ENCODE measurements at places on chromosomes 12 and 14. TPM values are rescaled to one million over a fixed set of nuclear protein-coding genes. Genes with fewer than 3 reads are reported as not detected.
A peak's percentile ranks its signal among the peaks of the same experiment; 100 is the strongest.

DNA sequence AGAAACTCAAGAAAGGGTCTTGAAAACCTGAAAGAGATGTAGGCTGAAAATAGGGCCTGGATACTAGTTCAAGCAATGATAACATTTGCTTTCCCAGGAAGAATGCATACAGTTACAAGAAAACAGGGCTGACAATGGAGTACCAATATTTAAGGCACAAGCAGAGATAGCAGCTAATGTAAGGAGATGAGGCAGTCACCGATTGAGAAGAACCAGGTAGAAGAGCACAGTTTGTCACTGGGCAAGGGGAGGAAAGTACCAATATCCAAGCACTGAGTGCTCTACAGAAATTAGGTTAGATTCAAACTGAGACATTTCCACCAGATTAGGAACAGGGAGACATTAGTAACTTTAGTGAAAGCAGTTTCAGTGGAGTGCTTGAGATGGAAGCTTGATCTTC is 19.9 kb downstream of the RPS6KA5 start:
- no peak overlapping the region for H3K4me3 ChIP-seq
- no peak overlapping the region for H3K27ac ChIP-seq
- peaks cover 16% of the 10 kb centered on the region for H3K4me1 ChIP-seq
- no peaks in the 10 kb centered on the region for H3K27me3 ChIP-seq
- DNase-seq = no peak

The LYZ gene
- 21.1 TPM for polyA plus RNA-seq

DNA sequence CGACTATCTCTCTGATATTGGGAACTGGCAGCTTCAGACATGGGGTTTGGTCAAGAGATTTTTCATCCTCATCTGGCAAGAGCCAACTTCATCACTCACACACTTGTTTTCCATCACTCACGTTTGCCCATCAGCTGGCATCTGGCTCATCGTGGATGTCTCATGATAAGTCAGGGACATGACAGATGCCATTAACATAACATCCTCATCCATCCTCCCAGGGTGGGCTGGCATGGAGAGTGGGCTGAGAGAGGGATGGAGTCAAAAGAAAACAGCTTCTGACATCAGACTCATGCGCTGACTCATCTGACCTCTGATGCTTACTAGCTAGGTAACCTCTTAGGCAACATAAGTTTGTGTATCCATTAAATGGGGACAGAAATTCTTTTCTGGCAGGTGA is 1.8 kb upstream of the VSX2 start:
- no peak overlapping the region for H3K4me3 ChIP-seq
- no peaks in the 10 kb centered on the region for H3K36me3 ChIP-seq
- H3K27me3 ChIP-seq = peaks cover 48% of the 10 kb centered on the region

DNA sequence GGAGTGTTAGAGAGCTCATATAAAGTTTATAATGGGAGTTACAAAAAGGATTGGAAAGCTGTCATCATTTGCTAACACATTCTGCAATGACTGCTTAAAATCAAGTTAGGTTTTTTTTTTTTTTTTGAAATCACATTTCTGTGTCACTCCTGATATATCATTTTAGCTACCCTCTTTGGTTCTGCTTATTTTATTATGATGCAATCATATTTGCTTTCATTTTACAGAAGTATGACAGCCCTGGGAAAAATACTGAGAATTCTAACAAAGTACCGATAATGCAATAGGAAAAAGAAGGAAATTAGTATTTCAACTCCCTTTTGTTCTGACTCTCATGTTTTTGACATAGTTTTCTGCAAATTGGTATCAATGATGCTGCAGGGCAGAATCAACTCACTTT is 71.6 kb upstream of the MDGA2 start:
- no peak for DNase-seq
- no peaks in the 10 kb centered on the region for H3K36me3 ChIP-seq
- H3K4me1 ChIP-seq = no peaks in the 10 kb centered on the region
- no peaks in the 10 kb centered on the region for H3K27me3 ChIP-seq

DNA sequence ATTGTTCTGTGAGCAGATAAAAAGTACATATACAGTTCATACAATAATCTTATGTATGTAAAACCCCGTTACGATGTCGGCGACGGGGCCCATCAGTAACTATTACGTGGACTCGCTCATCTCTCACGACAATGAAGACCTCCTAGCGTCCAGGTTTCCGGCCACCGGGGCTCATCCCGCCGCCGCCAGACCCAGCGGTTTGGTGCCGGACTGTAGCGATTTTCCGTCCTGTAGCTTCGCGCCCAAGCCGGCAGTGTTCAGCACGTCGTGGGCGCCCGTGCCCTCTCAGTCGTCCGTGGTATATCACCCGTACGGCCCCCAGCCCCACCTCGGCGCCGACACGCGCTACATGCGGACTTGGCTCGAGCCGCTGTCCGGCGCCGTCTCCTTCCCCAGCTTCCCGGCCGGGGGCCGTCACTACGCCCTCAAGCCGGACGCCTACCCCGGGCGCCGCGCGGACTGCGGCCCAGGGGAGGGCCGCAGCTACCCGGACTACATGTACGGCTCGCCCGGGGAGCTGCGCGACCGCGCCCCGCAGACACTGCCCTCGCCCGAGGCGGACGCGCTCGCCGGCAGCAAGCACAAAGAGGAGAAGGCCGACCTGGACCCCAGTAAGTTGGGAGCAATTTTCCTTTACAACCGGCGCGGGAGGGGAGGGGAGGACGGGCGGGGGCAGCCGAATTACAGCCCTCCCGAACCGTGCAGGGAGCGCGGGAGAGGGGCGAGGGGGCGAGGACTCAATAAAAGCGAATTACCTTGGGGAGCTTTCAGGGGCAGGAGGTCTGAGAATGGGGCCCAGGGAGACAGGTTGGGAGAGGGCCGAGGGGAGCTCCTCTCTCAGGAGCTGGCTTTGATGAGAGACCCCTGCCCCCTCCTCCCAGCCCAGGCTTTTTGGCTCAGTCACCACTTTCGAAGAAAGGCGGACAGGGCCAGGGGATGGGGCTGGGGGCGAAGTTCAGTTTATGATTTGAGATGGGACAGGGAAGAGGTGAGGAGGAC is at the start of gene HOXC9:
TSS of gene HOXC9 (plus strand) at position 46 of the 999 bp plus-strand sequence. CDS start at position 74, 28 bp downstream.
- H3K4me3 ChIP-seq = no peak within 1 kb of the TSS
- H3K4me1 ChIP-seq = peaks cover 28% of the 10 kb centered on the region
- no peak within 1 kb of the TSS for H3K27ac ChIP-seq
- DNase-seq = peak; percentile 52

DNA sequence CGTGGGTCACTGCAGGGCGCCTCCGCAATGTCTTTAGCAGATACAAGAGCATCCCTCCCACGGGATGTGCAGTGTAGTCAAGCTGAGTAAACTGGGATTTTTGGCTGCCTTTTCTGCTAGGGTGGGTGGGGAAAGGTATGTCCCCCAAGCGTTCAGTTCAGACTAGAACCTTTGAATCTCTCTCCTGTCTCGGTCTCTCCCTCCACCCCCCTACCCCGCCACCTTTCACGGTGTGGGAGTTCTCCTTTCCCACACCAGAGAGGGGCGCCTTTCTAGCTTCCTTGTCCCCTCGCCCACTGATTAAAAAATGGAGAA is 525 bp upstream of the FAR2 start:
- no peak overlapping the region for H3K27ac ChIP-seq
- DNase-seq = peak; percentile 19
- peaks cover 26% of the 10 kb centered on the region for H3K27me3 ChIP-seq
- no peaks in the 10 kb centered on the region for H3K36me3 ChIP-seq
- peak overlapping the region; percentile 37 for H3K4me3 ChIP-seq

DNA sequence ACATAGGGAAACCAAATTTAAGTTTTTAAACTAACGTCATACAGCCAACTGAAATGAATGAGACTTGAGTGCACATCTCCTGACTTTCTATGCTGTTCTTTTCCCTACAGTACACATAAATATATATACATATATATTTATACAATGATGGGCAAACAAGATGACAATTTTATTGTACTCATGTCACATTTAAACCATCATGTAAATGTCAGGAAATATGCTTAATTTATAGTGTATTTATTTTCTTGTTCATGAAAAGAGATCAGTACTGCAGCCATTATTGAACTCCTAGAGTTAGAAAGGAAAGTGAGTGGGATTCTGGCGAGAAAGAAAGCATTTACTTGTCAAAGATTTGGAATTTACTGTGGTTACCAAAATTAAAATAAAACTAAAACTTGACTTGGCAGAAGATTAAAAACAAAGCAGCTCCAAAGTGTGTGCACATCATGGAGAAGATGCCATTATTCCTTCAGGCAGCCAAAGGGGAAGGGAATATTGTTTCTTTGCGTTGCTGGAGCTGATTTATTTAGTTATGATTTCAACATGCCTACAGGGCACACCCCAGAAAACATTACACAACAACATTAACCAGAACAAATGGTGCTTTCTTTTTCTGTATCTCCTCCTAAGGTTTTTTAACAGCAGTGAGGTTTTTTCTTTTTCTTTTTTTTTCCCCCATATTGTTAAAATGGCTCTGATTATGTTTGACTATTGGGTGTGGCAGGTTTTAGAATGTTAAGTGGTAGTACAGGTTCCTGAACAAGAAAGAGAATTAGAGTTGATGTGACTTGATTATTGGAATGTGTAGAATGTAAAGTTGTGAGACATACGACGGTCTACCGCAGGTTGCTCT is 144.6 kb downstream of the RAD51B start:
- DNase-seq = no peak
- H3K36me3 ChIP-seq = no peaks in the 10 kb centered on the region
- peaks cover 20% of the 10 kb centered on the region for H3K4me1 ChIP-seq
- H3K27me3 ChIP-seq = no peaks in the 10 kb centered on the region

The PRICKLE1 gene
- polyA plus RNA-seq = 17.0 TPM

The TPH2 gene
- not detected for polyA plus RNA-seq

GRCh38 chr12:54598970-54599369 is 10.5 kb upstream of the PPP1R1A start:
- no peak for DNase-seq
- H3K27ac ChIP-seq = no peak overlapping the region
- peaks cover 3% of the 10 kb centered on the region for H3K27me3 ChIP-seq
- no peaks in the 10 kb centered on the region for H3K36me3 ChIP-seq

DNA sequence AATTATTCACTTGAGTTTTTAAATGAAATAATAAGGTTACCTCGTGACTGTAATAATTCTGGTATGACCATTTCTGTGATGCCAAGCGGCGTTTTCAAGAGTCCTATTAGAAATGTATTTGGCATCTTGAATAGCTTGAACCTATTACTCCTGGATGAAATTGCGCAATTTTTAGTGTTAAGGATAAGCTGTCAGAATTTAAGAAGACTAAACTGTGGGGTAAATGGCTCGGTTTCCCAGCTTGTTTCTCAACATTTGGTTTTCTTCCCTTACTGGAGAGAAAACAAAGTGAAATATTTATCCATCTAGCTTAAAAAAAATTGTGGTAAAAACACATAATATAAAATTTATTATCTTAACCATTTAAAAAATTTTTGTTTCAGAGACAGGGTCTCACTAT is 26.8 kb downstream of the PCNX1 start:
- no peak overlapping the region for H3K4me3 ChIP-seq
- no peaks in the 10 kb centered on the region for H3K27me3 ChIP-seq
- H3K4me1 ChIP-seq = peaks cover 11% of the 10 kb centered on the region
- no peak for DNase-seq
- H3K27ac ChIP-seq = no peak overlapping the region

DNA sequence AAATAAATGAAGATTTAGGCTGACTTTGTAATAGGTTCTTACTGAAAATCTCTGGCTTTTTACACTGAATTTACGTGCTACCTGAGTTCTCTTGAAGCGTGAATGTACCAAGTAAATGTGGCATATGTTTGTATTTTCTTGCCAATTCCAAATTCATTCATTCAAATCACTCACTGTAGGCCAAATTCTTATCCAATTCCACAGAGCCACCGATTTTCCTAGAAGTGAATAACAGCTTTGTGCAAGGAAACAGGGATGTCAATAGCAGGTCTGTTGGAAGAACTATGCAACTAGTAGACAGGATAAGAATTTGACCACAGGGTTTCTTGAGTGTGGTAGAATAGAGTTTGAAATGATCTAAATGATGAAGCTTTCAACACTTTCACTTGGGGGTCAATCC is 86.8 kb downstream of the SOX5 start:
- DNase-seq = no peak
- no peak overlapping the region for H3K27ac ChIP-seq
- H3K27me3 ChIP-seq = no peaks in the 10 kb centered on the region
- H3K4me1 ChIP-seq = no peaks in the 10 kb centered on the region
- H3K36me3 ChIP-seq = no peaks in the 10 kb centered on the region

- no peaks in the 10 kb centered on the region for H3K4me1 ChIP-seq
- no peaks in the 10 kb centered on the region for H3K27me3 ChIP-seq
- H3K36me3 ChIP-seq = no peaks in the 10 kb centered on the region
- DNase-seq = no peak
Observed at GRCh38 chr12:19945559-19946435, 422.5 kb upstream of the PDE3A start.

- H3K27ac ChIP-seq = no peak overlapping the region
- DNase-seq = no peak
- H3K36me3 ChIP-seq = no peaks in the 10 kb centered on the region
- peaks cover 4% of the 10 kb centered on the region for H3K4me1 ChIP-seq
Observed at GRCh38 chr12:3996322-3996721, 123.1 kb upstream of the PARP11 start.

GRCh38 chr12:64395739-64396138 is 5.2 kb upstream of the C12orf56 start:
- H3K36me3 ChIP-seq = no peaks in the 10 kb centered on the region
- no peak overlapping the region for H3K27ac ChIP-seq
- no peak overlapping the region for H3K4me3 ChIP-seq
- H3K4me1 ChIP-seq = peaks cover 1% of the 10 kb centered on the region
- H3K27me3 ChIP-seq = peaks cover 16% of the 10 kb centered on the region
- DNase-seq = no peak

GRCh38 chr12:94973221-94973620 is 30.3 kb downstream of the NDUFA12 start:
- H3K27ac ChIP-seq = no peak overlapping the region
- H3K4me3 ChIP-seq = no peak overlapping the region
- DNase-seq = no peak
- no peaks in the 10 kb centered on the region for H3K36me3 ChIP-seq

The PRIMA1 gene
- not detected for polyA plus RNA-seq
